ENCODE measurements at places on chromosomes 16 and 17.

GRCh38 chr16:35431829-35432663, 1972.6 kb downstream of the TP53TG3F start:
- DNase-seq: no peak

- DNase-seq: no peak
Measured at GRCh38 chr16:87706278-87707000, 59.3 kb downstream of the KLHDC4 start.

GRCh38 chr17:80416260-80416939, 1.4 kb downstream of the ENDOV start:
- no peak for DNase-seq

GRCh38 chr17:83099086-83099555, 19.7 kb downstream of the METRNL start:
- no peak for DNase-seq

- no peak for DNase-seq
Measured at GRCh38 chr16:56373003-56373402, 52.3 kb downstream of the AMFR start.

DNA sequence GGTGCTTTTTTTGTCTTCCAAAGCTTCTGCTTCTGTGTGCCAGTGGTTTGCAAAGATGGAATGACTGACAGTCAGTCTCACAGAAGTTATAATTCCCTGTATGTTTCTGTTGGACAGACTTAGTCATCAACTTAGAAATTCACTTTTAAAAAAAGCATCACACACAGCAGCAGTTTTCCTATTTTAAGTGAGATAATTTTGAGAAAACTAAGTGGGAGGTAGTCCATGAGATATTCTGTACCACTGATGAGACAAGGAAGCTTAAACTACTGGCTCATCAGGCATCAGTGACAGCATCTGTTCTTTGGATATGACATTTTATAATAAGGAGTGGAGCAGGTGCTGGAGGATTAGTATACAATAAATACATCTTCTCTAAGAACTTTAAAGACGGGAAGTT, 20.0 kb downstream of the CNP start:
- no peak for DNase-seq

DNA sequence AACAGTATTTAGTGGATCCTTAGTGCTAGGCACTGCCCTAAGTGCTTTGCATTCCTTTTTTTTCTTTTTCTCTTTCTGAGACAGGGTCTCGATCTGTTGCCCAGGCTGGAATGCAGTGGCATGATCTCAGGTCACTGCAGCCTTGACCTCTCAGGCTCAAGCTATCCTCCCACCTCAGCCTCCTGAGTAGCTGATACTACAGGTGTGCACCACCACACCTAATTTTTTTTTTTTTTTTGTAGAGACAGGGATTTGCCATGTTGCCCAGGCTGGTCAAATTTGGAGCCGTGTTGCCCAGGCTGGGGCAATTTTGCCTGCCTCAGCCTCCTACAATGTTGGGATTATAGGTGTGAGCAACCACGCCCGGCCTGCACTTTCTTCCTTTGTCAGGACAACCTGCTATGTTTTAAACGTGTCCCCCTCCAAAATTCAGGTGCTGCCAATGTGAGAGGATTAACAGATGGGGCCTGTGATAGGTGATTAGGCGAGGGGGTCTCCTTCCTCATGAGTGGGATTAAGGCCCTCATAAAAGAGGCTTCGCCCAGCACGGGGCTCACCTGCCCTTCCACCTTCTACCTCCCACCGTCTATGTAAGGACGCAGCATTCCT, 5.4 kb downstream of the NQO1 start:
- no peak for DNase-seq

All from DMS 273 treated with DMSO at 0.1 percent for 48 hours (cell line).